GM10248 (cell line): ENCODE measurements at places on chromosomes 5 and 9.

DNA sequence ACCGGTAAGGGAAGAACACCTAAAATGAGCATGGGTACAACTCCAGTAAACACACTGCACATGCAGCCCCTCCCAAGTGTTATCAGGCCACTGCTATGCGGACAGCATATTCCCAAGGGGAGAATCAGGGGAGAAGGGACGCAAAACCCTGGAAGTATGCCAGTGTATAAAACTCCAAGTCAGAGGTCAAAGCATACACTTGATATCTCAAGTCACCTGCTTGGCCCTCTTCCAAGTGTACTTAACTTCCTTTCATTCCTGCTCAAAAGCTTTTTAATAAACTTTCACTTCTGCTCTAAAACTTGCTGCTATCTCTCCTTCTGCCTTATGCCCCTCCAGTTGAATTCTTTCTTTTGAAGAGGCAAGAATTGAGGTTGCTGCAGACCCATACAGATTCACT is 408.1 kb downstream of the HTR1A start:
- DNase-seq, result no peak

DNA sequence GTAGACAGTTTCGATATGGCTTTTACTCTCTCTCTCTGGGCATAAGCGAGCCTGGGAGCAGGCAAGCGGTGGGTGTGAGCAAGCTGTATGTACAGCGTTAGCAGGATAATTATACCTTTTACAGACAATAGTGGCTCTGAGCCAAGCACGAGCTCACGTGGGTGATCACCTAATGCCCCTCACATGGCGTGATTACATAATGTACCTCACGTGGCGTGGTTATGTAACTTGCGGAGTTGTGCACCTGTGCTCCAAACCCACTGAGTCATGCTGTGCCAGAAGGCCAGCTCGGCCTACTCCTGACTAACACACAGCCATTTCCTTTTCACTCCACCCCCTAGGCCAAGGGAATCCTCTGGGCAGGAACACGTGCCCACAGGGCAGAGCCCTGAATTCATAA is 797.2 kb downstream of the EFNA5 start:
- DNase-seq, result no peak

DNA sequence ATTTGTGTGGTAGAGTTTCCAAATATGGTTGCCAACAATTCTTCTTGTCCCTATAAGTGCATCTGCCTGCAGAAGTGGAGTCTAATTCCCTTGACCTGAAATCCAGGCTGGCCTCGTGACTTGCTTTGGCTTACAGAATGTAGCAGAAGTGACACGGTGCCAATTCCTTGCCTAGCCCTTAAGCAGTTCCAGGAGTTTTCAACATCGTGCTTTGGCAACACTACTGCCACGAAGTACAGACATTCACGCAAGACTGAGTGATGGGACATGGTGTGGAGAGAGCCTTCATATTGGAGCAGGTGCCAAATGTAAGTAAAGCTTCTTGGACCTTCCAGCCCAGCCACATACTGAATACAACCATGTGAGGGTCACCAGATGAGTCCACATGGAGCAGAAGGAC is 92.9 kb upstream of the NEK6 start:
- no peak for DNase-seq

DNA sequence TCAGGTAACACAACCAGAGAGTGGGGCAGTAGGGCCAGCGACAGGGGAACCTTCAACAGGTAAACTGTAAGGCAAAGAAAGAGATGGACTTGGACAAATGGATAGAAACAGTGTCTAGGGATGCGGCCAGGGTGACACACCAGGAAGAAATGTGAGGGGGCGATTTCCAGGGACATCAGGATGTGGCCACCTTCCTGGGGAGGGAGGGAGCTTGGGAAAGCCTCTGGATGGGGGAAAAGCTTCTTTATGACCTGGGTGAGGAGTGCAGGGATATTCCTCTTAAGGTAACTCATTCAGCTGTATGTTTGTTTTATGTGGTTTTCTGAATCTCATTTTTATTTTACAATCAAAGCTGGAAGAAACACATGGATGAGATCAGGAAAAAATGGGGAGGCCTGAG is 11.9 kb upstream of the NXNL2 start:
- DNase-seq, result no peak

- no peak for DNase-seq
These were observed 302.1 kb upstream of the IRX4 start for GRCh38 chr5:2184563-2185540.

GRCh38 chr5:149567226-149567625 is 14.1 kb upstream of the ARHGEF37 start:
- no peak for DNase-seq

GRCh38 chr9:129108805-129109536 is 1.6 kb downstream of the CRAT start:
- no peak for DNase-seq

GRCh38 chr9:109335929-109336328 is 15.1 kb upstream of the EPB41L4B start:
- no peak for DNase-seq

GRCh38 chr9:116320290-116320689 is 166.7 kb downstream of the PAPPA start:
- DNase-seq, result no peak

DNA sequence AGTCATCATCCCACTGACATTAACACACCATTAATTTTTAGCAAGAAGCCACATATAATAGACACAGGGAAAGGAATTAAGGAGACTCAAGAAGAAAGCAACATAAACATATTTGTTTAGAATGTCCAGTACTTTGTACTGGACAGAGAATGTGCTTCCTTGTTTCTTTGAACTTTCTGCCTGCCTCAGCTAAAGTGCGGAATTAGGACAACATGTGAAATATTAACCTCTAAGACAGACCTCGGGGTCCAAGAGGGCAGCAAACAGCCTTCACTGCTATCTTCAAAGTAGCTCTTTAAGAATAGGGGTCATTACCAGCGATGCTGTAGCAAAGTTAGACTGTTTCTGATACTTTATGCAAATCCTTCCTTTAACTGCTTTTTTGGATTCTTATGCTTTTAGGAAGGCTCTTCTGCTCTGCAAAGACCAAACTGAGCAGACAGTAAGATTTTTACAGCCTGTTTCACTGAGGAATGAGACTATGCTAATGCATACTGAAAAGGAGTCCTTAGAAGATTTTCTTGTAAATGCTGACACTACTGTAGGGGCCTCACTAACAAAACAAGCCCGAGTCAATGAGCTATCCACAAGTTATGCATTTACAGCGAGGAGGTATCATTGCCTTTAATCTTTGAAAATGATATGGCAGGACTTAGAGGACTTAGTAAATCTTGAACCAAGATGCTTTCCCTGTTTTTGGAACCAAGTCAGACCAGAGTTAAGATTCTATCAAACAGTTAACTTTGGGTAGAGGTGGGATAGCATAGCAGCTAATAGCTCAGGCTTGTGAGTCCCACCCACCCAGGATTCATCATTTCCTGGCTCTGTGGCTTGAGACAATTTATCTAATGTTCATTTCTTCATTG is 23.8 kb downstream of the DAB2 start:
- DNase-seq, result no peak

GRCh38 chr9:318646-319045 is 104.0 kb downstream of the DOCK8 start:
- no peak for DNase-seq

DNA sequence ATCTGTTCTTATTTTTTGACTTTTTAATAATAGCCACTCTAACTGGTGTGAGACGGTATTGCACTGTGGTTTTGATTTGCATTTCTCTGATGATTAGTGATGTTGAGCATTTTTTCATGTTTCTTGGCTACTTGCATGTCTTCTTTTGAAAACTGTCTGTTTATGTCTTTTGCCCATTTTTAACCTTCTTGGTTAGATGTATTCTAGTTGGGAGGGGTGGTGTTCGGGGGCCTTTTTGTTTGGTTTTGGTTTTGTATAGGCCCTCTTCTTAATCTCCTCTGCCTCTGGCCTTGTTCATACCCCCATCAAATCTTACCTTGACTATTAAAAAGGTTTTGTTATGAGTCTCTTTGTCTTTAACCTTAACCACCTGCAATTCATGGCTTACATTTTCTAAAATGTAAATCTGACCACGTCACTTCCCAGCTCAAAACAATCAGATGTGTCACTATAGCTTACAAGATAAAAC is 107.8 kb upstream of the NR4A3 start:
- DNase-seq, result no peak

GRCh38 chr5:41526699-41527098 is 16.3 kb upstream of the PLCXD3 start:
- DNase-seq, result no peak
